ENCODE measurements at places on chromosomes 2 and 18.

GRCh38 chr18:809985-810642 lies 1.9 kb downstream of the YES1 start:
- DNase-seq: no peak

- DNase-seq: no peak
Observed at GRCh38 chr2:9378433-9379390, 44.6 kb downstream of the ITGB1BP1 start.

DNA sequence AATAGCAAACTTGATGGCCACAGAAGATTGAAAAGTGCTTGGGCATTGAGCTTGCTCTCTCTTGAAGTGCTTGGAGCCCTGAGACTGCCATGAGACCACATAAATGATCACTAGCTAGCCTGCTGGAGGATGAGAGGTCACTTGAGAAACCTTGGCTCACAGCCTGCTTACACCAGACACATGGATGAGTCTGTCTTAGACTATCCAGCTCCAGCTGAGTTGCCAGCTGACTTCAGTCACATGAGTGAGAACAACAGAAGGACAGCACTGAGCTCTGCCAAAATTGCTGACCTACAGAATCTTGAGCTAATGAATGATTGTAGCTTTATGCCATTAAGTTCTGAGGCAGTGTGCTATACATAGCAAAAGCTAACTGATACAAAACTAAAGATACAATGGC lies 18.1 kb downstream of the NABP1 start:
- no peak for DNase-seq

GRCh38 chr2:196679368-196679767 lies 39.9 kb downstream of the CCDC150 start:
- DNase-seq: no peak

DNA sequence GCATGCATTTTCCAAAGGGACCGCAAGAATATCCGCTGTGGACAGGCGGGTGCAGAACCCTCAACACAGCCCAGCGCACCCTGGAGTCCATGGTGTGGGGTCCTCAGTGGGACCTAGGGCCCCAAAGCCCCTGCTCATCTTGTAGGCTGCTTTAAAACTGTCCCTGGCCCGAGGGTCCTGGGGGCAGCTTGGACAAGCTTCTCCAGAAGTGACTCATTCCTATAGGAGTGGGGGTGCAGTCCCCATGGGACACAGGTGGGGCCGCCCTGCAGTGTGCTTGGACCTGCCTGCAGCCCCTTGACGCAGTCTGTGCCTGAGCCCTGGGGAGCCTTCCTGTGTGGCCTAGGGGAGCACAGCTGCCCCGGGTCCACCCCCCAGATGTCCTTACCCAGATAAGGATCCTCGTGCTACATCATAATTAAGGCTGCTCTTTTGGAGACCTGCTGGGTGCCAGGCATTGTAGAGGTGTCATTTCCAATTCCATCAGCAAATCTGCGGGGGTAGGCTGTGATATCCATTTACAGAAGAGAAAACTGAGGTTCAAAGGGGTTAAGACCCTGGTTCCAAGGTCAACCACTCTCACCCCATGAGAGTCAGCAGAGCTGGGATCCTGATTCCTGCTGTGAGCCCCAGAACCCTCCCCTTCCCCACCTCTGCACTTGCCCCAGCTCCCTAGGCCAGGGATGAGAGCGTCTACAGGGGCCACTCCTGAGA lies 1.7 kb upstream of the HS6ST1 start:
- DNase-seq: no peak

GRCh38 chr18:13270279-13270855 lies 51.8 kb downstream of the LDLRAD4 start:
- DNase-seq: no peak

- no peak for DNase-seq
Observed at GRCh38 chr2:173580351-173580750, 225.7 kb downstream of the CDCA7 start.

DNA sequence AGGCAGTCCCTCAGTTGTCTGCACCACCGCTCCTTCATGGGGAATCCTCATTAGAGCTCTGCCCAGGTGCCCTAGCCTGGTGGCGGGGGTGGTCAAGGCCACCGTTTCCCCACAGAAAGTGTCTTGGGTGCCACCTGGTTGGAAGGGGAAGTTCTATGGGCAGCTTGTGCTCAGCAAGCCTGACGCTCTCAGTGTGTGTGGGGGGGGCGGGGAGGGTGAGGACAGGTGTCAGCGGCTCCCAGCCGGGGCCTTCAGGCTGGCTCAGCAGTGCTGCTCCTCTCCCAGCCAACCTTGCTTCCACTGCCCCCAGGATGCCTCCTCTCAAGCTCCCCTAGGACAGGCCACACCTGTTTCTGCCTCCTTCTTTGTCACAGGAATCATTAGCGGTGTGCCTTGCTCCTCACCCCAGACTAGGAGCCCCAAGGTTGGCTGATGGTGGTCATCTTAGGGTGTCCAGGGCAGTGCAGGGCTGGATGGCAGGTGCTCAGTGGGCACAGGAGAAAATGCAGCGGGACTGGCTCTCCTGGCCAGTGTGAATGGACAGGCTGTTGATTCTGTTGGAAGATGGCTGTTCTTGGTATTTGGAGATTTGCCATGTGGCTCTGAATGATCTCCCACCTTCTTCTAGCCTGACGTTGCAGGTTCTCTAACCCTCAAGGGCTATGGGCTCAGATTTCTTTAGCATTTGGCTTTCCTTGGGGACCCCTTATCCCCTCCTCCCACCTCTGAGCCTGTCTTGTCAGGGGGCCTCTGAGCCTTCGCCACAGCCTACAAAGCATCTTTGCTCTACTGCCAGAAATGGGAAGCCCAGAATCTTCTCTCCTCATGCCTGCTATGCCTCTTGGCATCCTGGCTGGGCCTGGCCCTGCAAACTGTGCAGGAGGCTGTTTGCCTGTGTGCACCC lies 185.8 kb upstream of the HS6ST1 start:
- no peak for DNase-seq

DNA sequence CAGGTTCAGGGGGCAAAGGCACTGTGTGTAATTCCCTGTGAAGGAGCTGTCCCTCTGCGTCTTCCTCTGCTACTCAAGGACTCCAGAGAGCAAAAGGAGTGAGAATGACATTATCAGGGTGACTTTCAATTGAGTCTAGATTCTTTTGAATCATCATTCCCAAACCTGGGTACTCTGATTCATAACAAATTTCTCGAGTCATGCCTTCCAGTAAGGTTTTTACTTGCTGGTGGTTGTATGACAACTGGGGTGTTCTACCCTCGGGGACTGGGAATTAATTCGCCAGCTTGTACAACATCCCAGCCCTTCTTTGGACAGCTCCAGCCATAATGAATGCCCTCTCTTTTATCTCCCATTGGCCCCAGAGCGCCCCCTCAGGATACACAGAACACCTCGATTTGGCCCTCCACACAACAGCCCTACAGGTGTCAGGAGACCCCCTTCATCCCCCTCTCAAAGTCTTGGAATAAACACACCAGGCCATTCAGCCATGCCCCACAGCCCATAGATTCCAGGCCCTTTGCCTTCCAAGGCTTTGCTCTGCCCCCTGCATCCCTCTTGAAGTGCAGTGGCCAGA lies 254.5 kb downstream of the KLHL29 start:
- no peak for DNase-seq

GRCh38 chr2:145752091-145752806 lies 1232.3 kb upstream of the ZEB2 start:
- no peak for DNase-seq

DNA sequence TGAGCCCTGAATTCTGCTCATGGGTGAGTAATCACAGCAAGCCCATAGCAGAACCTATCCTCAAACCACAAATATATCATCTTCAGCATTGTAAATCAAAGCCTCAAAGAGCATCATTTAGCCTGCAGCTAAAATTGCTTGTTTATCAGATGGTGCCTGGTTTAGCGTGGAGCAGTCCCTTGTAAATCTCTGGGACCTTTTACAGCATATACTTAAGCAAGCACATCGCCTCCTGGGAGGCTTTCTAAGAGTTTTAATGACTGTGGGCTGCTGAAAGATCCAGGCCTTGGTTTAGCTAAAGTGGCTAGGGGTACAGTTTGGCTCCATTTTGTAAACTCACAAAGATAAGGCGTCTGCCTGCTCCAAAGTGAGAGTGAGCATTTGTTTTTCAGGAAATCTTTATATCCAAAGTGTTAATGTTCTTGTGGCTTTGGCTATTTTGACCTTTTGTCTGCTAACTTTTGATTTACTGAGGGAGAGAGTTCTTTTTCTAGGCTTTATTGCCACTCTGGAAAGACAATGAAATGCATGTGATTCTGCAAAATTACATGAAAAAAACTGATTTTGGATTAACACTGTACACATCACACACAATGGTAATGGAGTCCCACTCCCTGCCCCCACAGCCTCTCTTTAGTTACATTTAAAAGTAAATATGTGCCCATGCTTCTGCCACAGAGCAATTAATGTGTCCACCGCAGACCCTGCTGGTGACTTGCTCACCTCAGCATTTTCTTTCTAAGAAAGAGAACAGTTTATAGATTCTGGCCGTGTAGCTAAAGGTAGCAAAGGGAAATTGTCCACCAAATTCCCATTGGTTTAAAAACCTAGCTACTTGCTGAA lies 194.8 kb downstream of the LNPK start:
- DNase-seq: no peak

DNA sequence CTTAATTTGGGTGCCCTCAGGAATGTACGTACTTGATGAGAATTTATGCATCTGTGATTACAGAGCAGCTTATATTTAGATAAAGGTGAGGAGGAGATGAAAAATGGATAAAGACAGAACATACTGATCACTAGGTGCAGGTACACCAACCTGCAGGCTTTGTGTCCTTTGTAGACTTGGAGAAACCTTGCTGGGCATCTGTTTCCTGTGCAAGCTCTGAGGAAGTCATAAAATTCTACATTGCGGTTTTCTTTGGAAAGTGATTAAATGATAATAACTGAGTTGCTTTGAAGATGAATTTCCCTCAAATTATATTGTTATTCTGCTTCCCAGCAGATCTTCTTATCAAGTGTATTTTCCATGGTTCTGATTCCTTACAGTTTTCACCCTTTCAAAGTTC lies 7.7 kb downstream of the RAB27B start:
- DNase-seq: no peak
